ENCODE measurements at places on chromosomes 1 and 21.

DNA sequence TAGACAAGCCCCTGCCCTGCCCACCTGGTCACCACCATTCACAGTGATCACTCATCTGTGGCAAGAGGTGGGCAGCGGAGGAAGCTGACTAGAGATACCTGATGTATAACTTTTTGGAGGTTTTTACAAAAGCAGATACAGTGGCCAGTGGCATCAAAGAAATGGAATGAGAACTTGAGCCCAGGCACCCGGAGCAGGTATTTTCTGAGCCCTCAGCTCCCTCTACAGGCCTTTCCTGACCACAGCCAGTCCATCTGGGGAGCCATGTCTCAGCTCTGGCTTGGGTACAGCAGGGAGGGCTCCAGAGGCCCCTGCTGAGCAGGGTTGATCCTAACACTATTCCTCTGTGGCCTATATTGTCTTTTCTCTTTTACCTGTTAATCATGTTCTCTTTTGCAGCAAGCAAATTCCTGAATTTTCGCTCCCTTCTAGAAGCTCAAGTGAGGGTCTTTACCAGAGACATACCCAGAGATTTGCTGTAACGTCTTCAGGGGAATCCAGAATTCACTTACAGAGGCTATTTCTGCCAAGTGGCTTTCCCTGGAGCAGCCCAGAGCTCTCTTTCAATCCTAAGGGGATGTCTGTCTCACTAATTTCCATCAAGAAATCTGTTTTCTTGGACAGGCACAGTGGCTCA is 27.3 kb downstream of the GPR157 start:
- DNase-seq: no peak

DNA sequence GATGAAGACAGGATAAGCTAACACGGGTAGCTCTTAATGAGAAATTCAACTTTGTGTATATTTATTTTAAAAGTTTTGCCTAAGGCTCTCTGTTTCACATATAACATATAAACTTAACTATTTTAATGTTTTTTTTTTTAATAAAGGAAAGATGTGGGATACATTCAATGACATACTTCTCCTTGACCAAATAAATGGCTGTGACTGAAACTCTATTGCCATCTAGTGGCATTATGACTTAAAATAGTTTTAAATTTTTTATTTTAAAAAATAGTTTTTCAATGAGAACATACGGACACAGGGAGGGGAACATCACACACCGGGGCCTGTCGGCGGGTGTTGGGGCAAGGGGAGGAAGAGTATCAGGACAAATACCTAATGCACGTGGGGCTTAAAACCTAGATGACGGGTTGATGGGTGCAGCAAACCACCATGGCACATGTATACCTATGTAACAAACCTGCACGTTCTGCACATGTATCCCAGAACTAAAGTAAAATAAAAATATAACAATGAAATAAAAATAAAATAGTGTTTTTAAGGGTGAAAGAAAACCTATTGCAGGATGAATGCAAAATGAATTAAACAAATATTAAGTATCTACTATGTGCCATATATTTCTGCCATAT is 83.4 kb downstream of the LYST start:
- no peak for DNase-seq

DNA sequence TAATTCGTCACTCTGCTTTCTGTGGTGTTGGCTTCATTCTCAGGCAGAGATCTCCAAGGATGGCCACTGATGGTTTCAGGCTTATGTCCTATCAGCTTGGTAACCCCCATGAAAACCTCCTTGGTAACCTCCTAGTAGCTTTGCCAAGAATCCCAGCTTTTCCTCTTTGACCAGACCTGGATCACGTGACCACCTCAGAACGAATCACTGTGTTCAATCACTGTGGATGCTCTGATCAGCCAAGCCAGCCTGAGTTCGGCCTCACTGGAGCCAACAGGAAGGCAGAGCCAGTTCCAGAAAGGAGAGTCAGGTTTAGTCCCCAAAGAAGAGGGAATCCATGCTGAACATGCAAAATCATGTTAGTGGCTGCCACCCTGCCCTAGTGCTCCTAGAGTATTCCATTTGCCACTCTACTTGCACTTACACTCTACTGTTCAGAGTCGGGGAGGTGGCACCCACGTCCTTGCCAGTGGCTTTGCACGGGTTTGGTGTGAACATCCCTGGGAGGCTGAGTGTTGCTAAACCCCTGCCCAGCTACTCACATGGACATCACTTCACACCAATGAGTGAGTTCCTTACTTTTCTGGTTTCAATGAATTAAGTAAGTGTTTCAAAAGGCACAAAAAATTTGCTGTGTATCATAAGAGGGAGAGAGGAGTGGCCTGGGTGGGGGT is 33.5 kb upstream of the SSBP3 start:
- DNase-seq: no peak

DNA sequence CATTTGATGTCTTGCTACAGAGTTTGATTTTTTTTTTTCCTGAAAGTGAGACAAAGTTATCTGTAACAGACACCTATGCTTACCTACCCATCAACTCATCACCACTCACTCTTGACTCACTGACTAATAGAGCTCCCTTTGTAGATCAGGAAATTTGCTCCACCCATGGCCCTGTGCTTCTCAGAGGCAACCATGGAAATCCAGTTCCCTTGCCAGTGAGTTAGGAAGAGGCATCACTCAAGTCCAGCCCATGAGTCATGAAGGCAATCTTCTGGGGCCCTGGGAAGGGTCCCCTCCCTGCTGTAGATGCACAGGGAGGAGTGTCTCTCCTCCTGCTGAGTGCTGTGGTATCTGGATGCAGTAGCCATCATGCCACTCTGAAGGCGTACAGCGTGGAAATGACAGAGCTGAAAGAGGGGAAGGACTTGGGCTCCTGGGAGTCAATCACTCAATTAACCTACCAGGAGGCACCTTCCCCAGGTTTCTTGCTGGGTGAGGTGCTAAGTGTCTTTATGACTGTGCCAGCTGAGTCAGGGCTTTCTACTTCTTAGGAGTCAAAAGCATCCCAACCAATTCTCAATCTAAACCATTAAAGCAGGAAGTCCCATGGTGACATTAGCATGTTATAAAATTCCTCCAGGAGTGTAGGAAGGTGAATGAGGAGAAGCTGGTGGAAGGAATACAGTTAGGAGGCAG is 56.1 kb downstream of the DNTTIP2 start:
- no peak for DNase-seq

DNA sequence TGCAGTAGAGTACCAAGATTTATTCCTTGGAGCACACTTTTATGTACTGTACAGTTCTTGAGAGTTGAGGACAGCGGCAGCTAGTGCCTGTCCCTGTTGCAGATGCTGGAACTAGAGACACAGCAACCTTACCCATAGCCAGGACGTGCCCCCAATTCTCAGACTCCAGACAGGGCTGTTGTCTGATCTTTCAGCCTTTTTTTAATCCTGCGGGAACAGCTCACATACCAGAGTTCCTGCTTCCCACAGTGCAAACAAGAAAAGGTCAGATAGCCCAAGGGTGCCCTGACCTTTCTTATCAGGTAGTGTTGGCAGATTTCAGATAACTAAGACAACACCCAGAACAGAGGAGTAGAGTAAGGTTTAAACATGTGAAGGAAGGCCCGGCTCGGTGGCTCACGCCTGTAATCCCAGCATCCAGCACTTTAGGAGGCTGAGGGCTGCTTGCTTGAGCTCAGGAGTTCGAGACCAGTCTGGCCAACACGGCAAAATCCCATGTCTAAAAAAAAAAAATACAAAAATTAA is 78.5 kb downstream of the DOP1B start:
- DNase-seq: no peak

DNA sequence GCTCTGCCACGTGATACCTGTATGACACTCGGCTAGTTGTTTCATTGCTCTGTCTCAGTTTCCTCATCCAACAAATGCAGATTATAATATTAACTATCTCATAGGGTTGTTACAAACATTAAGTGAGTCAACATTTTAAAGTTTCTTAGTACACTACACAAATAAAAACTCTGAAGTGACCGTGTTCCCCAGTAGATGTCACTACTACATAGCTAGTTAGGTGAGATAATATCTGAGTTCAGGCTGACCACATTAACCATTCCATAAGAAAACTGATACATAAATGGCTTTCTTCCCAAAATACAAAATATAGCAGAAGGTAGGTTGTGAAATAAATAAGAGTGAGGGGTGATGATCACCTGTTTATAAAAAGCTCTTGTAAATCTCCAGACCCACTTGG is 214.1 kb downstream of the NUF2 start:
- DNase-seq: no peak

- no peak for DNase-seq
Observed at GRCh38 chr1:51444096-51444495, 75.0 kb downstream of the EPS15 start.

- DNase-seq: no peak
Observed at GRCh38 chr1:43526002-43526401, 4.7 kb upstream of the PTPRF start.

- DNase-seq: no peak
Observed at GRCh38 chr1:209446356-209446755, 137.2 kb upstream of the CAMK1G start.

DNA sequence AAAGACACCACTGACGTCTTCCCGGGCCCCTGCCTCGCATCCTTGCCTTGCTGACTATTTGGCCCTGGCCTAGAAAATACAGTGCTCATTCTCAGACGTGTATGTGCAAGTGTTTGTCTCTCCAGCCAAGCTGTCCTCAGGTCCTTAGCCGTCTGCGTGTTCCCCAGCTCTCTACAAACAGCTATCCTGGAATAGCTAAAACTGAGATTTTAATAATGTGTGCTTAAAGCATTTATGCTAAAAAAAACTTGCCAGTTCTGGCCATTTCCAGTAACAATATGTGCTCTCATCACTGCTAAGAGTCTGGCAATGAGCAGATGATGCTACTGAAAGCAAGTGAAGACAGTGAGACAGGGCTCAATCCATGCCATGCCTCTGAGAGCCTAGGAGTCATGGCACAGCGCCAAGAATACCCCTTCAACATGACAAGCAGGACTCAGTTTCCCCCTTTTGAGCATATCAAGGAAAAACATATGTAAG is 55.7 kb downstream of the IRF2BP2 start:
- DNase-seq: no peak

DNA sequence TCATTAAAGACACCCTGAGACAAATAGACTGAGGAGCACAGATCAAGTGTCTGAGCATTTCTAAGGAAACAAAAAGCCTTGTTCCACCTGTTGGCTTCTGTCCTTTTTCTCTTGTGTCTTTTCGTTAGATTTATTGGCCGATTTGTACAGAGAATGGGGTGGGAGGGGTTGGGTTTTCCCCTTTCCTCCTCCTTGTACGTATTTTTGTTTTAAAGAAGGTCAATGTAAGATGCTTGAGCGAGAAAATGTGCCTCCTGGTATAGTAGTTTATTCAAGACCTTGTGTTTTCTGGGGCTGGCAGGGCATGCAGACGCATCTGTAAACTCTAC is 1.2 kb downstream of the BCL9 start:
- no peak for DNase-seq

DNA sequence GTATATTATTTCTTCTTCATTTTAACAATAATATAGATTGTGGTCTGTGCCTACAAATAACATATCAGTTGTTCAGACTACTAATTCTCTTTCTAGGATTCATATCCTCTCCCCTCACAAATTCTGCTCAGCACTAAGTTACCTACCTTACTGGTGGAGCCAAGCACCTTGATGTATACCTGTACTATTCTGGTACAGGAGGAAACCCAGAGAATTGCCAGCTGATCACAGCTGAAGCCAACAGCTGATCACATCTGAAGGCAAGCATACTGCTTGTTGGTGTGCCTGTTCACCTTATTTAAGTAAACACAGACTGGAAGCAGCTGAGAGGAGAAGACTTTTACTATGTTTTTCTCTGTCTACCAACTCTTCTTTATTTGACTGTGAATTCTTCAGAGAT is 101.8 kb downstream of the PBX1 start:
- DNase-seq: no peak

GRCh38 chr1:46134660-46135331 is 2.4 kb upstream of the PIK3R3 start:
- DNase-seq: no peak

DNA sequence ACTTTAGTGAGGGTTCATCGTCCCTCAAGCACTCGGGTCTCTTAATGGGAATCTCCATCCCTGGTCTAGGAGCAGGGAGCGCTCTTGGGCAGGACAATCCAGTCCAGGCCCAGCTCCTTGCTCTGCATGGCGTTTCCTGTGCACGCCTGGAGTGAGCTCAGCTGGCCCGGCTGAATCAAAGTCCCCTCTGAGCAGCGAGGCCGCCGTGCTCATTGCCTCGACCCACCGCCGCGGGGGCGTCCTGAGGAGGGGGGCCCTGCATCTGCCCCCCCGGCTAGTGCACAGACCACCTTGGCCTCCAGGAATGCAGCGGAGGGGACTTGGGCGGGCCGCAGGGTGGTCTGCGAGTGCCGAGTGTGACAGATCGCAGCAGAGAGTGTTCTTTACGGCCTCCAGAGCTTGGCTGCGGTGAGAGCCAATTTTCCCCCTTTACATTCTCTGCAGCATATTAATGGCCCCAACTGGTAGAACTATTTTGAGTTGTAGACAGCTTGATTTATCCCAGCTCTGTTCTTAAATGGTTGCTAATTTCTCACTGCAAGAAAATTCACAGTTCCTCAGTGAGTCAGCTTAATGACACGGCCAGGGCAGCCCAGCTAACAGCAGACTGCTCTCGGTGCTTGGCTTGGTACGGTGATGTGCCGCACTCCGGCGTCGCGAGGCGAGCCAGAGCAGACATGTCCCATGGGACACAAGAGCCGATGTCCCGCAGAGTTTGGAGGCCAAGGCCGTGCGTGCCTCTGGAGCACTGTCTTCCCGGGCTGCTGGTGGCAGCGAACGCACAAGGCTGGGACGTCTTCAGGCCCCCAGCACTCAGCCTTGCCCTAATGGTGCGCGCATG is 39.8 kb downstream of the SNAP47 start:
- no peak for DNase-seq

GRCh38 chr21:27572696-27573095 is 605.8 kb upstream of the ADAMTS5 start:
- no peak for DNase-seq

DNA sequence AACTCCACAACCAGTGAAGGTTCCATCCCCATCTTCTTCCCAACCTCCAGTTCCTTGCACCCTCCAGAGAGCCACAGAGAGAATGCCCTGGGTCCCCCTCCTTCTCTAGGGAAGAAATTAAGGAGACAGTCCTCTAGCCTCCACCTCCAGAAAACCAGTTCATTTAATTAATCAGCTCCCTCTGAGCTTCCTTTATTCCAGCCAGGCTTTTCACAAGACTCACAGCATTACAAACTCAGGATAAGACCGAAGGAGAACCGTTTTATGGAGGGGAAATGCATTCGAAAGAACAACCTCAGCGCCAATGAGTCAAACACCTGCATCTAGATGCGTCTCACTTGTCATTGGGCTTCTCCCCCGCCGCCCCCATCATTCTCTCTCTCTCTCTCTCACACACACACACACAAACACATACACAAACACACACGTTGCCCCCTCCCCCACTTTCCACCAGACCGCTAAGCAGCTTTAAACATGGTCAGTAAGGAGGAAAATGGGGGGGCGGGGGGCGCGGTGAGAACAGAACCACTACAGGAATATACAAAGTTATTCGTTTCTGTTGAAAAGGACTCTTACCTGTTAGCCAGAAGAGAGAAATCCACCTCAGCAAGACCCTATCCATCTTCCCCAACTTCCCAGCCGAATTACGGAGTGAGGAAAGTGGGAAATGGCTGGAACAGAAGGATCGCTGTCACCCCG is 544 bp downstream of the ILDR2 start:
- DNase-seq: no peak
